ENCODE measurements at places on chromosomes 5 and 9.

DNA sequence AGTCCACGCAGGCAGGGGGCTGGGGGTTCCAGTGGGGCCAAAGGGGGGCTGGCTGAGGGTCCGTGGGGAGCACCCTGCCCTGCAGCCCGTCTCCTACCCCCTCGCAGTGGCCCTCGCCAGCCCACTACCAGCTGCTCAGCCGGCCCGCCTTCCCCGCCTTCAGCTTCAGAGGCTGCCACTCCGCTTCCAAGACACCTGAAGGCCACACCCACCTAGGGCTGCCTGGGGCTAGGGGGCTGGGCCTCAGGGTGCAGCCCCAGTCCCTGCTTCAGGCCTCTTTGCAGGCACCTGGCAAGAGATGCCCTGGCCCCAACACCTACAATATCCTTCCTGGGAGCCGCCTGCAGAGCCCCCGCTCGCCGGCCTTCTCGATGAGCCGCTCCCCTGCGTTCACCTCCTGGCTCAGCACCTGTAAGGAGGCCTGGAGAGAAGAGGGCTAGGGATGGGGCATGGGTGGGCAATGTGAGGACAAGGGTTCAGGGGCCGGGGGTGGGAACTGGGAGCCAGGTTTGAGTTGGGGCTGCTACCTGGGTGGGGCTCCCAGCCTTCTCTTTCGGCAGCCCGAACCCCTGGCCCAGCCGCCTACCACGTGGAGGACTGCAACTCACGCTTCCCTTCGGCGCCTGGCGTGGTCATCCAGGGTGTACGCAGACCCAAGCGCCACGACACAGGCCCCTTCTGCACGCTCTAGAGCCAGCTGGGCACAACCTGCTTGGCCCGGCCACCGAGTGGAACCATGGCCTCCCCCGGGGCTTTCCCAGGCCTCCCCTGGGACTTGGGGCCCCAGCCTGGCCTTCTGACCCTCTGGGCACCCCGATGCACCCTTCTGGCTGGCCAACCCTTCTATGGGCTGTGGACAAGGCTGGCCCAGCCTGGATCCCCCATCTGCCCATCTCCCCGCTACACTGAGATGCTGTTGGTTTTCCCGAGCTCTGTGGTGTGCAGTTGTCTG, 1.7 kb downstream of the STPG3 start:
- DNase-seq: no peak

DNA sequence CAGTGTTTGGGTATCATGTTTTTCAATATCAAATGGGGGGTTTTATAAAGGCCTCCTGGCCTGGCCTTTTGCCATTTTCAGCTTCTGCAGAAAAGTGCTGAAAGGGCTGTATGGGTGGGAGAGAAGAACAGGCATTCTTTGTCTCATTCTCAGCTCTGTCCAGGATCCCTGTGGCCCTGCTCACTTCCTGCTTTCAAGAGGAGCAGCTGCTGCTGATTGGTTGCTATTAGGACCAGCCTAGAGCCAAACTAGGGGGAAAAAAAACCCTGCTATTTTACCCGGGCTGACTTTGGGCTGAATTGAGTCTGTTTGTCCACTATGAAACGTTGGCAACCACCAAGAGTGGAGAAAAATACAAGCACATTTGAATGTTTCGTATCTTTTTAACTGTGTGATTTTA, 117.1 kb downstream of the CMYA5 start:
- DNase-seq: no peak

DNA sequence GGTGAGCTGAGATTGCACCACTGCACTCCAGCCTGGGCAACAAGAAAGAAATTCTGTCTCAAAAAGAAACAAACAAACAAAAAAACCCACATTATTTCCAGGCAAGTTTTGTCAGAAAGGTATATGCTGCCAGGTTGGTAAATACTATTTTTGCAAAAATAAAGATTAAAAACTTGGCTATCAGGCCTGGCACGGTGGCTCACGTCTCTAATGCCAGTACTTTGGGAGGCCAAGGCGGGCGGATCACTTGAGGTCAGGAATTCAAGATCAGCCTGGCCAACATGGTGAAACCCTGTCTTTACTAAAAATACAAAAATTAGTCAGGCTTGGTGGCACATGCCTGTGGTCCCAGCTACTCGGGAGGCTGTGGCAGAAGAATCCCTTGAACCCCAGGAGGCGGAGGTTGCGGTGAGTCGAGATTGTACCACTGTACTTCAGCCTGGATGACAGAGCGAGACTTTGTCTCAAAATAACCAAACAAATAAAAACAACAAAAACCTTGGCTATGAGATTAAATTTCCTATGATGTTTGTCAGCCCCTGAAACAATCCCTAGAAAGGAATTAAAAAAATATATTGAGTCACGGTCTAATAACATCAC, 22.7 kb downstream of the AGXT2 start:
- no peak for DNase-seq

DNA sequence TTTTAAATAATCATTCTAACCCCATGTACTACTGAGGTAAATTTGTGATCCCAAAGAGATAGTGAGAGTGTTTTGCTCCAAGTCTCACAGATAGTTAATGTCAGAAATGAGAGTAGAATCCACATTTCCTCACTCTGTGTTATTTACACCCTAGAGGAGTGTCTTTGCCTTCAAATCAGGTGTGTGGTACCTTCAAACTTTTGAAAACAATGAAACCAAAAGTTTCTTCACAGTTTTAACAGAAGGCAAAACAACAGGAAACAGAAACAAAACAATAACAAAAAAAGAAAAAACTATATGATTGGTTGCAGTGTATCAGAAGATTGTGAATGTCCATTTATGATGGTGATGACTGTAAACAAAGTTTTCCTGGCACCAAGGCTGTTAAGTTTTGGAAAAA, 85.9 kb downstream of the ERBIN start:
- DNase-seq: no peak

- no peak for DNase-seq
Measured at GRCh38 chr5:114430532-114430931, 68.7 kb downstream of the KCNN2 start.

DNA sequence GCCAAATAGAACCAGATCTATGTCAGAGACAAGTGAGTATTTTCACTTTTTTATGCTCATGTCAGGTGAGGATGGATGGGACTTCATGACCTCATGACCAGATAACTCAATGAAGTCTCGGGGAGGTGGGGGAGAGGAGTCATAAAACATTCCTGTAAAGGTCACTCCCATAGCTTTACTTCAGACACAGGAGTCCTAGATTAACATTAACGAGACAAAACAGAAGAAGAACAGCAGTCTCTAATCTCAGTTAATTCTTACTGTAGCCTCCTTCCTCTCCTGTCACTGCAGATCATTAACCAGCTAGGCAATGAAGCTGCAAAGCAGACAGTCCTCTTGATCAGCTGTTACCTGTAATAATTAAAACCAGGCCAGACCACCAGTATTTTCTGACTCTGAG, 11.2 kb downstream of the CRHBP start:
- DNase-seq: no peak

GRCh38 chr5:178695556-178695955, 34.9 kb downstream of the ZNF354A start:
- no peak for DNase-seq

- DNase-seq: no peak
Measured at GRCh38 chr5:153130296-153130695, 360.2 kb upstream of the GRIA1 start.

Data from activated CD4-positive, alpha-beta T cell treated with anti-CD3 and anti-CD28 coated beads, Interleukin-2, amount 10 ng/mL, durations not matched to agents 24 days and 14 days (primary cell).